ENCODE measurements at places on chromosomes 4 and X.
A peak's percentile ranks its signal among the peaks of the same experiment; 100 is the strongest.

- no peak for DNase-seq
Measured at GRCh38 chrX:133869270-133869669, 116.1 kb downstream of the GPC3 start.

DNA sequence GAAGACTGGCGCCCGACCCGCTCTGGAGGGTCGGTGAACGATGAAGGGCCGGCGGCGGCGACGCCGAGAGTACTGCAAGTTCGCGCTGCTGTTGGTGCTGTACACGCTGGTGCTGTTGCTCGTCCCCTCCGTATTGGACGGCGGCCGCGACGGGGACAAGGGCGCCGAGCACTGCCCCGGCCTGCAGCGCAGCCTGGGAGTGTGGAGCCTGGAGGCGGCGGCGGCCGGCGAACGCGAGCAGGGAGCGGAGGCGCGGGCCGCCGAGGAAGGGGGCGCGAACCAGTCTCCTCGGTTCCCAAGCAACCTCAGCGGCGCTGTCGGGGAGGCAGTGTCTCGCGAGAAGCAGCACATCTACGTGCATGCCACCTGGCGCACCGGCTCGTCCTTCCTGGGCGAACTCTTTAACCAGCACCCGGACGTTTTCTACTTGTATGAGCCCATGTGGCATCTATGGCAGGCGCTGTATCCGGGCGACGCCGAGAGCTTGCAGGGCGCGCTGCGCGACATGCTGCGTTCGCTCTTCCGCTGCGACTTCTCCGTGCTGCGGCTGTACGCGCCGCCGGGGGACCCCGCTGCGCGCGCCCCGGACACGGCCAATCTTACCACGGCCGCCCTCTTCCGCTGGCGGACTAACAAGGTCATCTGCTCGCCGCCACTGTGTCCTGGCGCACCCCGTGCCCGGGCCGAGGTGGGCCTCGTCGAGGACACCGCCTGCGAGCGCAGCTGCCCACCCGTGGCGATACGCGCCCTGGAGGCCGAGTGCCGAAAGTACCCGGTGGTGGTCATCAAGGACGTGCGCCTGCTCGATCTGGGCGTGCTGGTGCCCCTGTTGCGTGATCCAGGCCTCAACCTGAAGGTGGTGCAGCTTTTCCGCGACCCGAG lies 568 bp downstream of the CHST7 start:
- peak; percentile 40 for DNase-seq

DNA sequence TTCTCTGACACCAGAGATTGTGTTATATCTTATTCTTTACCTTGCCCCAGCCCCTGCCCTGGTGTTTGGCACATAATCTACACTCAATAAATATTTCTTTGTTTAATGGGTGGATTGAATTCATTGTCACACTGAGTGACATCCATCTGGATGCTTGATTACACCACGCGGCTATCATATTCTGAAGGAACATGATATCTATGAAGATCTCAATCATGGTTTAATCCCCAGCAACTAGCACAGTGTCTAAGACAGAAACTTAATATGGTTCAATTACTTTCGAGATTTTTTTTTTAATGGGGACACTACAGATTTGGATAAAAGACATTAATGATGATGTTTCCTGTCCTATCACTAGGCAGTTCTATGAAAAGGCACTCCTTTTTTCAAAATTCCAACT lies 246.3 kb downstream of the PALLD start:
- DNase-seq = no peak

DNA sequence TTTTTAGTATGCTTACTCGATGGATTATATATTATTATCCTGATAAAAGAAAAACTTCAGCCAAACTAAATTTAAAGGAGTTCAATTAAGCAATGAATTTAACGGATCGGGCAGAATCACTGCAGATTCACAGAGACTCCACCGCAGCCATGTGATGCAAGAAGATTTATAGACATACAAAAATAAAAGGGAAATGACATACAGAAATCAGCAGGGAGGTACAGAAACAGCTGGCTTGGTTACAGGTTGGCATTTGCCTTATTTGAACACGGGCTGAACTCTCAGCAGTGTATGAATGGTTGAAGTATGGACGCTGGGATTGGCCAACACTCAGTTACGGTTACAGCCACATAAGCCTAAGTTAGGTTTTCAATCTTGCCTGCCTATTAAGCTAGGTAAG lies 35.4 kb upstream of the DHRSX start:
- DNase-seq = no peak

DNA sequence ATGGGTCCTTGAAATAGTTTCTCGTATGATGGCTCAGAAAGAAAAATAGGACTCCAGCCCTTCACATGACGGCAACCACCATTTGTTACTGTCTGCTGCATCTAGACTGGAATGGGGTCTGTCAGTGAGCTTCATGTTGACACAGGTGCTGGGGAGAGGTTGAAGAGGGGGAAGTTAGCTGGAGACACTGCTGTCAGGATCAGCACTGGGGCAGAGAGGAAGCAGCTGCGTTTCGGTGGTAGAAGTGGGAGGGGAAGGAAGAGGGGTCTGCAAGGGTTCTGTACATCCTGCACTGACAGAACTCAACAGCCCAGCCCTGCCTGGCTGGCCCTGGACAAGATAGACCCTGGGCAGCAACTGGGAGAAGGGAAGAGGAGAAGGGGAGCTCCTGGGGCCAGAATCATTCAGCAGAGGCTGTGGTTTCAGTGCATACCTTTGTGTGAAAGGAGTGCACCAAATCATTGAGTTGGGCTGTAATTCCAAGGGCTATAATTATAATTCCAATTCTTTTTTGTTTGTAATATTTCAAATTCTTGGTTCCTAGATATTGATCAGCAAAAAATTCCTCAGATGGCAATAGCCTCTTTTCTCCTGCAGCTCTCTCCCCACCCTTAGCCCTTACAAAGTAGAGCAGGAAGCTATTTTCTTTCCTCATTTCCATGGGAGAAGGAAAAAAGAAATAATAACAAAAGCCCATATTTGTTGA lies 119.4 kb upstream of the C1GALT1C1 start:
- DNase-seq = no peak

DNA sequence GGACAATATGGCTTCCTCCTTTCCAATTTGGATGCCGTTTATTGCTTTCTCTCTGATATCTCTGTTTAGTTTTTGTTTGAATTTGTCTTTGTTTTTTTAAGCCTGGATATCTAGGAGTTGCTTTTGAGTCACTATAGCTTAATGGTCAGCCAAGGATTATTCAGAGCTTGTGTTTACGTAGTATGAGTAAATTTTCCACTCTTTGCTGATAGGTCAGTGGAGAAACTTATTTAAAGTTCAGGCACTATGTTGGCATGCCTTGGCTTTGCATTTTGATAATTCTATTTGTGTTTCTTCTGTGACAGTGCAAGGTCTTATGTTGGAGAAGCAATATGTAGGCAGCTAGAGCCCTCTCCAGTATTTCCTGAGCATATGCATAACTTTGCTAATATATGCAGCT lies 315.2 kb downstream of the GRID2 start:
- no peak for DNase-seq

GRCh38 chrX:26788402-26788998 lies 572.5 kb downstream of the MAGEB5 start:
- no peak for DNase-seq

DNA sequence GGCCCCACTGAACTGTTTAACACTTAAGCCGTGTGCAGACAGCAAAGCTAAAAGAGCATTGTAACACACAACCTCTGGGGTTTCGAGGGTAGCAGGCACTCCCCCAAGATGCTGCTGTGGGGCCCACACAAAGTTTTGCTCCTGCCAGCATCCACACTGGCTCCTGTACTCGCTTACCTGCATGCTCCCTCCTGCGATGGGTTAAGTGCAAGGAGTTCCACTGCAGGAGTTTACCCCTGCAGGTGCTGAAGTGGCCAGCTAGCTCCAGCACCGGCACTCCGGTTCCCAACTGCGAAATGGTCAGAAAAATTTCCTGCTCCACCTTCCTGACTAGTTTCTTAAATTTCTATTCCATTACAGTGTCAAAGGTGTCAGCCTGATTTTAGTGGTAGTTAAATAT lies 443.5 kb downstream of the PCDH10 start:
- DNase-seq = no peak

DNA sequence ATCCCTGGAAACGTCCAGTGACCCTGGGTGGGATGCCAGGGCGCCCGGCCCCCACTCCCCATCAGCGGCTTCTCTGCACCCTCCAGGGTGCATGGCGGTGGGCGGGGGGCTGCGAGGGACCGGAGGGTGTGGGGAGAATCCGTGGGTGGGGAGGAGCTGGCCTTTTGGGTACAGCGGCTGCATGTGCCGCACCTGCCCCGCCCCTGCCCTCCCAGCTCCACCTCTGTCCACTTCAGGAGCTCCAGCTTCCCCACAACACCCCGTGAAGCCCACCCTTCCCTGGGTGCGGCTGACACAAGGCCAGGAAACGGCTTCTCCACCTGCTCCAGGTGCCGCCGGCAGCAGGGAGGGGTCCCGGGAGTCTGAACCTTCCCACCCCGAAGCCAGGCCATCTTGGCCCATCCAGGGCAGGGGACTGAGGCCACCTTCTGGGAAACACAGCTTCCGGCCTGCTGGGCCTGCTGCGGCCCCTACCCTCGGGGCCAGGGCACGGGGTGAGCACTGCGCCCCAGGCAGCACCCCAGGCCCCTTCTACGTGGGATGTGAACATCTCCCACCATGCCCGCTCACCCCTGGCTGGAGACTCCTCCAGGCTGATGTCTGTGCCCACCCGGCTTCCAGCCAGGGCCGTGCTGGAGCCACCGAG lies 34.6 kb downstream of the CPLX1 start:
- no peak for DNase-seq

DNA sequence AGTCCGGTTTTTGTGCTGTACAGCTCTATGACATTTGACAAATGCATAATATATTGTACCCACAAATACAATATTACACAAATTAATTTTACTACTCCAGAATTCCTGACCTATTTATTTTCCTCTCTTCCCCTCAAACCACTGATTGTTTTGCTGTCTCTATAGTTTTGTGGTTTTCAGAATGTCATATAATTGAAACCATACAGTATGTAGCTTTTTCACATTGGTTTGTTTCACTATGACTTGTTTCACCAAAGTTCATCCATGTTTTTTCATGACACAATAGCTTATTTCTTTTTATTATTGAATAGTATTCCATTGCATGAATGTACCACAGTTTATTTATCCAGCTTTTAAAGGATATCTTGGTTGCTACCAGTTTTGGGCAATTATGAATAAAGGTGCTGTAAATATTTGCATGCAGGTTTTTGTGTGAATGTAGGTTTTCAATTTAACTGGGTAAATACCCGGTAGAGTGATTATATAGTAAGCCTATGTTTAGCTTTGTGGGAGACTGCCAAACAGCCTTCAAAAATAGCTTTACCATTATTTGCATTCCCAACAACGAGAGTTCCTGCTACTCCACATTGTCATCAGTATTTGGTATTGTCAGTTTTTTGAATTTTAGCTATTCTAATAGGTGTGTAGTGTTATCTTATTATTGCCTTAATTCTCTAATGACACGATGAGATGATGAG lies 25.9 kb downstream of the RNF175 start:
- no peak for DNase-seq

DNA sequence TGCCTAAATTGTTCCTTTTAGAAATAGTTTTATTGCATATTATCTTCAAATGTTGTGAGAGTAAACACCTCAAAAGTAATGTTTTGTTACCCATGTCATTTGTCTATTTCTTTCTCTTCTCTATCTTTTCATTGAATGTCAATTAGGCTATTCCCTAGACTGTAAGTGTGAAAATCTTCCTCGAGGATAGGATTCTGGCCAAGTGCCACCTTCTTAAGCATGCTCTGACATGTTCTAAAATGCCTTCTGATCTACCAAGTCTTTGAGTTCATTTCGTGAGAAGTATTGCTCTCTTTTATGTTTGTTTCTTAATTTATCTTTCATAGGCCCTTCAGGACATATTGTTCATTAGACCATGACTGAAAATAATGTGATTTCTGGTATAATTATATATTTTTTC lies 44.1 kb upstream of the TLL1 start:
- no peak for DNase-seq

GRCh38 chrX:3518870-3519269 lies 172.4 kb upstream of the MXRA5 start:
- DNase-seq = no peak

DNA sequence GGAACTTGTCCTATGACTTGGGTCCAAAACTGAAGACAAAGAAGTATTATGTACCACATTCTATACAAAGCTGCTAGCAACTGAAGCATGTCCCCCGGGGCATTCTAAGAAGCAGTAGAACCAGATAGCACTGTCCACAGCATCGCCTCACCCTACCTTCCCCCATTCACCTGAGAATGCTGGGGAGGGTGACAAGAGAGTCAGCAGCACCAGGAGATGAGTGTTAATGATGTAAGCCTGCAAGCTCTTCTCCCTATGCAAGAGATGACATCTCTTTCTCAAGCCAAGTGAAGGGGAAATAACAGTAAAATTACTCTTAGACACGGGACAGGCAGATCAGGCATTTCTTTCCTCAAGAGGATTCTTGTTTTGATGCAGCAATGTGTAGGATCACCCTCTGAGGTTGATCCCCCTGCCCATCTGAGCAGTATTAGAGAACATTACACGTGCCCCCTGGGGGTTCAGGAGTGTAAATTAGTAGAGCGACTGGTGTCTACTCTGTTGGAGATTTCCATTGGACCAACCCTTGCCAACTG lies 13.9 kb upstream of the TLR1 start:
- DNase-seq = no peak

DNA sequence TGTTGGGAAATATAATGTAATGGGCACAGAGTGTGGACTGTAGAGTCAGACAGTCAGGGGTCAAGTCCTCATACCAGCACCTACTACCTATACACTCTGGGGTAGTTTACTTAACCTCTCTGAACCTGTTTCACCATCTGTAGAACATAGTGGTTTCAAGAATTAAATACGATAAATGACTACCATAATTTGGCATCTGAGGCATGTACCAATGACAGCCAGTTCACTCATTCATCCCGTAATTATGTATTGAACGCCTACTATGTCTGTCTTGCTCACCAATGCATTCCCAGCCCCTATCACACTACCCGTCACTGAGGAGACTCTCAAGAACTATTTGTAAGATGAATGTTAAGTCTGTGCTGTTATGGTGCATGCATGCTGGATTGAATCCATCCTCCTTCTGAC lies 2.0 kb upstream of the FGB start:
- DNase-seq = no peak

DNA sequence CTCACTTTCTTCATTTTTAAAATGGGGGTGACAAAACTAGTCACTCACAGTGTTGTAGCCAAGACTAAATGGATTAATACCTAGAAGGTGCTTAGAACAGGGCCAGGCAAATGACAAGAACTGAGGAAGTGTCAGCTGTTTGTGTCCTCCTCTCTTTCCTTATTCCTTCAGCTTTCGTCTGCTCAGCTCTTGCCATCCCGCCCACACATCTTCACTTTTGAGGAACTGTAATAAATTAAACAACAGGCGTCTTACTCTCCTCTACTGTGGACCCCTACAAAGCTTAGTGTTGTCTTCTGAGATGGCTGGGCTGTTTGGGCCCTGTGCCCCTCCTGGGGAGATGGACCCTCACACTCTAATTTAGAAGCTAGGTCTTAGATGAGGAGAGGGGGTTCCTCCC lies 2.7 kb downstream of the HPSE start:
- no peak for DNase-seq

All from activated T-cell treated with anti-CD3 and anti-CD28 coated beads for 48 hours (primary cell).